SHP77 (cell line): ENCODE measurements at places on chromosomes 16 and 17.

DNA sequence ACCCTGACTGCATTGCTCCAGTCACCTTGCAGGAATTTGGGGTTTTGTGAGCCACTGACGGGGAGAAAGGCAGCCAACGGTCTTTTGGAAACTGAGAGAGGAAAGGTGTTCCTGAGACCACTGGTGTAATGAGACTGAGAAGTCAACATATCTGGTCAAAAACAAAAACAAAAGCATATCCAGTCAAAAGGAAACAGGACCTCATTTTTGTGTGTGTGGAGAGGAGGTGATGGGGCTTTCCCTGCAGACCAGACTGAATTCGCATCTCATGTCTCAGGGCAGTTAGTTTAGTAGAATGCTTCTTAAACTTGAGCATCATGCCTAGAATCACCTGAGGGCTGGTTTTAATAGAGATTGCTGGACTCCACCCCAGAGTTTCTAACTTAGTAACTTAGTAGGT is 198.4 kb downstream of the COPRS start:
- DNase-seq, result no peak

- DNase-seq, result no peak
Measured at GRCh38 chr17:83203073-83203471, 123.7 kb downstream of the METRNL start.

DNA sequence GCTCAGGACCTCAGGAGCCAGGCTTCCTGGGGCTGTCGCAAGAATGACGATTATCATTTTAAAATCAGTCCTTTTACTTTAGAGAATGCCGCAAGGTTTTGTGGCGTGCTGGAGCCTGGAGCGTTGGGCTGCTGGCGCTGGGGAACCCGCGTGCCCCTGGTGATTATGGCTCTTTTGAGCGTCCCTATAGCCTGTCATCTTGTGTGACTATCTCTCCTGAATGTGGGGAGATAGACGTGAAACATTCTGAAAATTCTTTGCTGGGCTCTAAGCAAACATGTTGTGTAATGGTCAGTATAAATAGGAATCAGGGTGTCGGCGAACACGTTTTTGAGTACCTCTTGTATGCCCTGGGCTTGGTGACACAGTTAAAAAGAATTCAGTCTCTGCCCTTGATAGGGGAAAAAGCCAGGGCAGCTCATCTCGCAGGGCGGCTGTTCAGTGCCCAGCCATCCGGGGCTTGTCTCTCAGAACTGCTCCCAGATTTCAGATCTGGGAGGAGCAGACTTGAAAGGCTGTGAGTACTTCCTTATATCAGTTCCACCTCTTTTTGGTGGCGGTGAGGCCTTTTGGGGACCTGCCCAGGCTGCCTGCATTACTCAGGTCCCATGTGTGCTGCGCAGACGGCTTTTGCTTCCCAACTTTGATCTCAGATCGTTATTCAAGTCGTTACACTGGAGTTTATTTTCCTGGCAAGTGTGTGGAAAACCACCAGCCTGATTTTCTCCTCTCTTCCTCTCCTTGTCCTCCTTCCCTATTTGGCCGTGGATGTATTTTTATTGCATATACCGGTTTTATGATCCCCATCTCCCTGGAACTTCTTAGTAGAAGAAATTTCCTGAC is 973 bp downstream of the SLC7A6 start:
- DNase-seq, result peak; percentile 16

GRCh38 chr17:41678907-41679739 is 9.6 kb upstream of the EIF1 start:
- DNase-seq, result no peak

DNA sequence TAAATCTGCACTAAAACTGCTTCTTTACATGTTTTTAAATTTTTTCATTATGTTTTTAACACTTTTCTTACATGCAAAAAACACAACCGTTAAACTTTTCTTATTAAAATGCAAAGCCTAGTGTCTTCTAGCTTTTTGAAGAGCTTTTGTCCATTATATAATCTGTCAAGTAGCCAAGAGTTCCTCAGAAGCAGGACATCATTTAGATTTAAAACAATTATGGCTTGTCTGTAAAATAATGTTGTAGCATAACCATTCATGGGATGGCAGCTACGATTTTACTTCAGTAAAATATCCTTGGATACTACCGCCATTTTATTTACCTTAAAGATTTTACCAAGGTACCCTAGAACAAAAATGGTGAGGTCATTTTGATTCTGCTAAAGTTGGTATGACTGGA is 2.8 kb downstream of the OMG start:
- no peak for DNase-seq

DNA sequence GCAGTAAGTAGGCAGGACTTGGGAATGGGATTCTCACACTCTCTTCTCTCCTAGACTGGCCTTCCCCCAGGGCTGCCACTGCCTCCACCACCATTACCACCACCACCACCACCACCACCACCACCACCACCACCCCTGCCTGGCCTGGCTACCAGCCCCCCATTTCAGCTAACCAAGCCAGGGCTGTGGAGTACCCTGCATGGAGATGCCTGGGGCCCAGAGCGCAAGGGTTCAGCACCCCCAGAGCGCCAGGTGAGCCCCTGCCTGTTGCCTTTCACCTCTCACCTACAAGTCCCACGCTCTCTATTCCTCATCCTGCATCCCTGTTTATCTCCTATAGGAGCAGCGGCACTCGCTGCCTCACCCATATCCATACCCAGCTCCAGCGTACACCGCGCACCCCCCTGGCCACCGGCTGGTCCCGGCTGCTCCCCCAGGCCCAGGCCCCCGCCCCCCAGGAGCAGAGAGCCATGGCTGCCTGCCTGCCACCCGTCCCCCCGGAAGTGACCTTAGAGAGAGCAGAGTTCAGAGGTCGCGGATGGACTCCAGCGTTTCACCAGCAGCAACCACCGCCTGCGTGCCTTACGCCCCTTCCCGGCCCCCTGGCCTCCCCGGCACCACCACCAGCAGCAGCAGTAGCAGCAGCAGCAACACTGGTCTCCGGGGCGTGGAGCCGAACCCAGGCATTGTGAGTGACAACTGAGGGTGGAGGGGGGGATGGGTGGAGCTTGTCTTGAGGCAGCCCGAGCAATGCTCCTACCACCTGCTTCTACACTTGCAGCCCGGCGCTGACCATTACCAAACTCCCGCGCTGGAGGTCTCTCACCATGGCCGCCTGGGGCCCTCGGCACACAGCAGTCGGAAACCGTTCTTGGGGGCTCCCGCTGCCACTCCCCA is 7.9 kb upstream of the TMEM88 start:
- no peak for DNase-seq

DNA sequence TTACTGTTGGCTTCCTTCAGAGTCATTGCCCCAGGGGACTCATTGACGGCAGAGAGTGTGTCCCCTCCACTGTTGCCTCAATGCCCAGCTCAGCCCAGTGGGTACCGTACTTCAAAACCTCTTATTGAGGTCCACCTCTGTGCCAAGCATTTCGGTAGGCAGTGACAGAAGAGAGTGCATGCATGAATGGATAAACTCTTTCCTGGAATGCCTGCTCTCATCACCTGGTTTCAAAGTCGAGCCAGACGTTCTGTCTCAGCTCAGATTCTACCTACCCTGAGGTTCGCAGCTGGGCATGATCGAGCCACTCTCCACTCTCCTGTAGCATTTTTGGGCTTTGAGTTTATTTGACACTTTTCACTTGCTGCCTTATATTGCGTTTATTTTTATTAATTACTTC is 647.0 kb downstream of the MAF start:
- DNase-seq, result no peak

DNA sequence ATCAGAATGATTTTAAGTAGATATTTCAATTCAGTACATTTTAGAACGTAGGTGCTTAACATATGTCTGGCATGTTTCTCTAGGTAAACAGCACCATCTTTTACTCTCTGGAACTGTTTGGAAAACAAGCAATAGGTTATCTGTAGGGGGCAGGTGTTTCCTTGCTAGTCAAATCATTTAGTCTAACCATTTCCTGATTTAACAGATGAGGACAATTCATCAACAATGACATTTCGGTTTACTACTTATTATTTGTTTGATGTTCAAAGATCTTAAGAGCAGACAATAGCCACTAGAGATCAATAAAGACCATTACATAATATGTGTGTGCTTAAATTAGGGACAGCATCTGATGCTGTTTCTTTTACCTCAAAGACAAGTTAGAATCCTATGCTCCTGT is 173.1 kb downstream of the CEP112 start:
- DNase-seq, result no peak

DNA sequence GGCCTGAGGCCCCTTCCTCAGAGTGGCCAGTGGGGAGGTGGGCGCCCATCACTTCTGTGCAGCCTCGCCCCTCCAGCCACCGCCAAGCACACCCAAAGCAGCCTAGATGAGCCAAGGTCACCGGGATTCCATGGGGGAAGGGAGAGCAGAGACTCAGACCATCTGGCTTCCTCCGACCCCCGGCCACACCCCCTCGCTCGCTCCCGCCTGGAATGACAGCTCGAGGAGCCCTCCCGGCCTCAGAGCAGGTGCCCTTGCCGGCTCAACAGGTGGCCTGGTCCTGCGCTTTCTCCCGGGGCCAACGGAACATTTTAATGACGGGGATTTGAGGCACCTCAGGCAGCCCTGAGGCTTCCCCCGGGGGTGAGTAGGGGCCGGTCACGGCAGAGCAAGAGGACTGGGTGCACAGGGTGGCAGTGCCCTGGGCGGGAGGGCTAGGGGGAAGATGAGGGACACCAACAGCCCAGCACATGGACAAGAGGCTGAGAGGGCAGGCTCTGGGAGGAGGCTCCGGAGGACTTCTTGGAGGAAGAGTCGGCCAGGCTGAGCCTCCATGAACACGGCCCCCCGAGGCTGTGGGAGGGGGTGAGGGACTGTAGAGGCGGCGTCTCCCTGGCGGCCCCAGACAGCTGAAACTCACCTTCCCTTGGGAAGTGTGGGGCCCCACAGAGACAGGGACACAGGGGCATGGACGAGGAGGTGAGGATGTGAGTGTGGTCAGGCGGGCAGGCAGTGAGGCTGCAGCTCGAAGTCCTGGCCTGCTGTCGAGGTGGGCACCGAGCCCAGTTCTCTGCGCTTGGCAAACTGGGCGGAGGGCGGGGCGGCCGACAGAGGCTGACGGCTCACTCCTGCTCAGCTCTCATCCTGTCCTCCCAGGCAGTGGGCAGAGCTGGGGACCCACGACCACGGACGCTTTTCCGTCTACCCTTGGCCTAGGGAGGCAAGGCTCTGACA is 12.5 kb upstream of the C1QTNF8 start:
- DNase-seq, result peak; percentile 67

DNA sequence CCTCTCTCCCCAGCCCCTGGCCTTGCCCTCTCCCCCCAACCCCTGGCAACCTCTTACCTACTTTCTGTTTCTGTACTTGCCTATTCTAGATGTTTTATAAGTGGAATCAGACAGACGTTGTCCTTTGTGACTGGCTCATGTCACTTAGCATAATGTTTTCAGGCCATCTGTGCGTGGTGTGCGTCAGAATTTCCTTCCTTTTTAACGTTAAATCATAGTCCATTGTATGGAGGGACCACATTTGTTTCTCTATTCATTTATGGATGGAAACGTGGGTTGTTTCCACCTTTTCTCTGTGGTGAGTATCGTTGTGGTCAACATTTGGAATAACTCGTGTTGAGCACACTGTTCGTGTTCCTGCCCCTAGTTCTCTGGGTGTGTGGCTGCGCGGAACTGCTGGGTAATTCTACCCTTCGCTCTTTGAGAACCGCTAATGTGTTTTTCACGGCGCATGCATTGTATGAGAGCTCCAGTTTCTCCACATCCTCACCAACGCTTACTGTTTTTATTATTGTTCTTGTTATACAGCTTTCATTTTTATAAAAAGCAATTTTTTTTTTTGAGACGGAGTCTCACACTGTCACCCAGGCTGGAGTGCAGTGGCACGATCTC is 26.3 kb downstream of the ACTG1 start:
- no peak for DNase-seq

DNA sequence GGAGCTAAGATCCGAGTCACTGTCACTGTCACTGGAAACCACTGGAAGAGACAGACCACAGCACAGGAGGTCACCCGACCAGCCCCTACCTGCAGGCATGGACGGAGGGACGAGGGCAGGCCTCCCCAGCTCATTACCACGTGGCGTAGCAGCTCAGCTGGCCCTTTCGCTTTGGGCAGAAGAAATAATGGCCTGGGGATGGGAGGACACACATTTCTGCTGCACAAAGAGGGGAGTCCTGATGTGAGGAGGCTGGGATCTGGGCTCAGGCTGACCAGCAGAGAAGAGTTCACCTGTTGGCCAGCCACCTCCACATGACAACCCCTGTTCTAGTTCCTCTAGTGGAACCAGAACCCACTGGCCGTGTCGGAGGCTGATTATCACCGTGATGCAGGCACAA is 38.2 kb upstream of the DOC2B start:
- no peak for DNase-seq

GRCh38 chr17:50919321-50920040 is 53.3 kb upstream of the TOB1 start:
- DNase-seq, result peak; percentile 98

GRCh38 chr16:86379505-86379846 is 130.9 kb upstream of the FOXF1 start:
- no peak for DNase-seq

DNA sequence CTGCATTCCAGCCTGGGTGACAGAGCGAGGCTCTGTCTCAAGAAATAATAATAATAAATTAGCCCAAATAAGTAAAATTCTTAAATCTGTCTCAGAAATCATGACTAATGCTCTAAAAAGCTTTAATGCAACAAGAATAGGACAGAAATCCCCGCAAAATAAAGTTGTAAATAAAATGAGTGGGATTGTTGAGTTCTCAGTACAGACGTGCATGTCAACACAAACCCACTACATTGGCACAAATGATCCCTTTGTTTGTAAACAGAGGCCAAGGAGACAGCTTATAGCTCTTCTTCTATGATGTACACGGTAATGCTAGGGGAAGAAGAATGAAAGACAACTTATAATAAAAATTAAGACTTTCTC is 6.0 kb downstream of the STAT5B start:
- no peak for DNase-seq

- DNase-seq, result no peak
Measured at GRCh38 chr17:50211249-50212120, 10.1 kb upstream of the COL1A1 start.

DNA sequence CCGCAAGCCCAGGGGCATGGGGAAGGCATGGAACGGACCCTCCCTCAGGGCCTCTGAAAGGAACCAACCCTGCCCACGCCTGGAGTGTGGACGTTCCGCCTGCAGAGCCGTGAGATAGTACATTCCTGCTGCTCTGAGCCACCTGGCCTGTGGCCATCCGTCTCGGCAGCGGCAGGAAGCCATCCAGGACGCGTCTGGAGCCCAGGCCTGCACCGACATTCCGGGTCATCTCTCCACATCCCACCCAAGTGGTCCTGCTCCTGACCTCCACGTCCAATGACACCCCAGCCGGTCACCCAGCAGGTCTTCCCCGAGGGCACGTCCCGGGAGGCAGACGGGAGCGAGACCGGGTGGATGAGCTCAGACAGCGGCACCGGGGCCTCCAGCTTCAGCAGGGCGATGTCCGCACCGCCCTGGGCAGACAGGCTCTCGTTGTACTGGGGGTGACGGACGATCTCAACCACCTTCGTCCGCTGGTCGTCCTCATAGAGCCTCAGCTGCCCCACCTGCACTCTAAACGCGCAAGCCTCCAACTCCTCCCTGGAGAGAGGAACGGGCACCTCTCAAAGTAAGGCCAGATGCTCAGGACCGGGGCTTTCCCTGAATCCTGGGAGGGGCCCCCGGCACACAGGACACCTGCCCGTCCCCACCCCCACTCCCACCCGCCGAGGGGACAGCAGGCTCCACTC is 21.3 kb upstream of the UBE2I start:
- DNase-seq, result no peak
